Neural crest cell (in vitro differentiated cells): ENCODE measurements at places on chromosomes 6 and 20.

GRCh38 chr6:150466196-150466595 lies 97.4 kb downstream of the IYD start:
- no peak for DNase-seq

DNA sequence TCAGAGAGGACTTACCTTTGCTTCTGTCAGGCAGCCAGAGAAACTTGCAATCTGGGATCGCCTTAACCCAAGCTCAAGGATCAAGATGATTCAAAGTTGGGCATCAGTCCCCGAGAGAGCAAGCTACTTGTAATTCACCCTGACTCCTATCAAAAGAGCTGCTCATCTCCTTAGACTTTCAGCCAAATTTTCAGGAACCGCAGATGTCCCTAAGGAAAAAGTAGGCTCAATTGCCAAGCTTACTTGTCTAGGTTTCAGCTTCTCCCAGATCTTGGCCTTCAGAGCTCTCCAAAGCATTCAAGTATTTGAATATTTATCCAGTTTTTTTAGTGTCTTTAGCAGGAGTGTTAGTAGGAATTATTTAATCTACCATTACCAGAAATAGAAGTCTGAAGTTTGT lies 434.1 kb upstream of the MMS22L start:
- no peak for DNase-seq

DNA sequence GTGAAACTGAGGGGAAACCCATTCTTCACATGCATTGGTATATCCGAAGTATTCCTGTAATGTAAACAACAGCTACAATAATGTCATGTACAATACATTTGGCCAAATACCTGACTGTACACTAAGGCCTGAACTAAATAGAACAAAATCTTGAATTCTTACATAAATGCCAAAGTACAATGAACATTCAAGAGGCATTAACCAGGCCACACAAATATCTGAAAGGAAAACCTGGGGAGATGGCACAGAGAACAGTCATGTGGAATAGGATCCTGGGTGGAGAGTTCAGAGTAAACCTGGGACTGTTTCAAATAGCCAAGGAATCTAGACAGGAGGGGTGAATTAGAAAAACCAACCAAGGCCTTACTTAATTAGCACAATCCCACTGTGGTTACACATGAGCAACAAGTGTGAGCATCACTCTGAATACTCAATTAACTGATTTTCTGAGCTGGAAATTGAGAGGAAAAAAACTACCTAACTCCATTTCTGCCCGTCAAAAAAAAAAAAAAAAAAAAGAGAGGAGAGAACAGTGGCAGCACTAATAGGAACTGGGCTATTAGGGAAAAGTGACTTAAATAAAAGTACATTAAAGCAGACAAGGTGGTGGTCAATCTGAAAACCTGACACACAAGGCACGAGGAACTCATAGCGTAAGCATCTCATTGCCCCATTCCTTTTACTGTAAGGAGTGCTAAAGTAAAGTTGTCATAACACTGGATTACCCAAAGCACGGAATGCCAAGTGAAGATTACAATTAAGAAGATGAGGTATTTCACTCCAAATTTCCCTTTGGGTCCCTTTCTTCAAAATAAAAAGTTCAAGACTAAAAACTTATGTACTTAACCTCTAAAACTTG lies 10.9 kb downstream of the SNX5 start:
- DNase-seq = no peak

- no peak for DNase-seq
Observed at GRCh38 chr20:20009784-20010253, 7.3 kb upstream of the NAA20 start.

GRCh38 chr6:81590314-81590691 lies 162.2 kb downstream of the TENT5A start:
- no peak for DNase-seq

- no peak for DNase-seq
Observed at GRCh38 chr6:158086054-158086503, 82.0 kb downstream of the SERAC1 start.

- DNase-seq = no peak
Observed at GRCh38 chr6:85479208-85479607, 29.3 kb downstream of the NT5E start.

DNA sequence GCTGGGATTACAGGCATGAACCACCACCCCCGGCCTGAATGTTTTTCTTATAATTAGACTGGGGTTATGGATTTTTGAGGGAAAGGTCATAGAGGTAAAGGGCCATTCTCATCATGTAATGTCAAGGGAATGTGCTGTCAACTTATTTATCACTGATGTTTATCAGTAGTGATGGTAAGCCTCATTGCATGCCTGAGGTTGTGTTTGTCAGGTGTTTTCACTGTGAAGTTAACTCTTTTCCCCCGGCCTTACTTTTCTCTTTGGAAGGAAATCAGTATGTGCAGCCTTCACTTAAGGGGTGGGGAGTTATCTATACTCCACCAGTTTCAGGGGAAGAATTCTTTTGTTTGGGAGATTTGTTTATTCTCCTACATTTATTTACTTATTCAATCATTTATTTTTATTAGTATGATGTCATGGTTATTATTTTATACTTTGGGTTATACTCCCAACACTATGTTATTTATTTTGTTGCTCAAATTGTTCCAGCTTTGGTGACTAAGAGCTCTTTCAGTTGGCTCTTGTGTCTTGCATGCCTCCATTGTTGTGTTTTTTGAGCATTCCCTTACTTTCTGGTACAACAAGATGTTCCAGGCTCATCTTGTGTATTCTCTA lies 2.8 kb upstream of the SLC17A5 start:
- no peak for DNase-seq

DNA sequence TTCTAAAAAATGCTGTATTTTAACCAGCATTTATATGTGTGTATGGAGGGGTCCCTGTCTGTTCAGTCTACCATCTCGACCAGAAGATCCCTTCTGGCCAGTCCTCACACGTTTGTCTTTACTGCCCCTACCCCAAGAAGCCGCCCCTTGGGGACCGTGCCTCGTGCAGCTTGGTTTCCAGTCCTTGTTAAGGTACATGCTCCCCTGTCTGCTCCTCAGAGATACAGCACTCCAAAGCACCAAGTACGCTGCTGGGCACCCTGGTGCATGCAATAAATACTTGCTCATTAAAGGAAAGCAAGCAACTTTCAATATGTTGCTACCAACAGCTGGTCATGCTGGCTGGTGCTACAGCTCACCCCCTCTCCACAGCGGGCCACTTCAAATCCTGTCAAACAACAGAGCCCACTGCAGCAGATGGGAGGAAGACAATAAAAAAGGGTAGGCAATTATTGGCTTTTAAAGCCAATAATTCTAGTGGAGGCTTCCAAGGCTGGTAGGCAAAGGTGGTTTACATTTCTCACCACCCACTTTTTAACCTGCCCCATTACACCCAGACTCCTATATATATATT lies 61.6 kb downstream of the PSMG4 start:
- DNase-seq = no peak

DNA sequence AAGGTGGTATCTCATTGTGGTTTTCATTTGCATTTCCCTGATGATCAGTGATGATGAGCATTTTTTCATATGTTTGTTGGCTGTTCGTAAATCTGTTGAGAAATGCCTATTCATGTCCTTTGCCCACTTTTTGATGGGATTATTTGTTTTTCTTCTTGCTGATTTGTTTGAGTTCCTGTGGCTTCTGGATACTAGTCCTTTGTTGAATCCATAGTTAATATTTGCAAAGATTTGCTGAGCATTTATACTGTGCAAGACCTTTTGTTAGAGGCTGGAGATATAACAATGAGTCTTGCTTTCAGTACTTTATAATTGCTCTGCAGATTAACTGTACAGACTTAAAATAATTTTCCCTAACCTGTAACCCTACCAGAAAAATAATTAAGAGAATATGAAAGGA lies 35.6 kb downstream of the PDE7B start:
- no peak for DNase-seq

DNA sequence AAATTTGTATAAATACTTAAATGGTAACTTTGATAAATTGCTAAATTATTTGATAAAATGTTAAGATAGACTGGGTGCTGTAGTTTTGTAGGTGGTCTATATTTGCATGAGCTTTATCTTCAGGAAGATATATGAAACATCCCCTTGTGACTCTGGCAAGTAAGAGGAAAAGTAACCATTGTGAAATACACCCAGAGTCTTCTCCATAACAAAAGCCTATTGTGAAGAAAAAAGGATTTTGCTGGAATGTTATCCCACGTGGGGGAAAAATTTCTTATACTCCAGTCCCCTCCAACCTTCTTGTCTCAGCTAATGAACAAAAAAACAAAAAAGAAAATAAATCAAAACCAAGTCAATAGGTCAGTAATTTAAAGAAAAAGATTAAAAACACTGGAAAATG lies 600.7 kb downstream of the HDGFL1 start:
- DNase-seq = no peak

- DNase-seq = no peak
Observed at GRCh38 chr6:21323577-21323976, 270.0 kb upstream of the SOX4 start.
